ENCODE measurements at places on chromosomes 7 and 10. TPM values are rescaled to one million over a fixed set of nuclear protein-coding genes. Genes with fewer than 3 reads are reported as not detected.

DNA sequence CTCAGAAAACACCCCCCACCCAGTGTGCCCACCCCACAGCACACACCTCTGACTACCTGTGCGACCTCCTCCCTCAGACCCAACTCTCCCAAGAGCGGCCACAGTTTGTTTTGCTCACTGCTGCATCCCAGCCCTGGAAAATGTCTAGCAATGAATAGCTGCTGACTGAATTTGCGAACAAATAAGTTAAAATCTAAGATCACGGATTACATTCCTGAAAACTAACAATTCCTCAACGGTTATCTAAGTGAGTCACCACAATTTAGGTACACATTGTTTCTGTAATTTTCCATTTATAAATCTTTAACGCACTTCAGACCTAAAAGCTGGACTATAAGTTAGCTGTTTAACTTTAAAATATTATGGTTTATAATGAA is 235.2 kb downstream of the ZMYND11 start:
- H3K27me3 ChIP-seq: peaks cover 3% of the 10 kb centered on the region
- DNase-seq: no peak

GRCh38 chr10:59055045-59055444 is 121.4 kb upstream of the PHYHIPL start:
- no peaks in the 10 kb centered on the region for H3K27me3 ChIP-seq
- H3K4me1 ChIP-seq: no peaks in the 10 kb centered on the region
- no peak overlapping the region for H3K4me3 ChIP-seq
- H3K27ac ChIP-seq: no peak overlapping the region

GRCh38 chr7:158958618-158959017 is 102.3 kb downstream of the DYNC2I1 start:
- no peak for DNase-seq
- H3K27me3 ChIP-seq: peaks cover 5% of the 10 kb centered on the region

DNA sequence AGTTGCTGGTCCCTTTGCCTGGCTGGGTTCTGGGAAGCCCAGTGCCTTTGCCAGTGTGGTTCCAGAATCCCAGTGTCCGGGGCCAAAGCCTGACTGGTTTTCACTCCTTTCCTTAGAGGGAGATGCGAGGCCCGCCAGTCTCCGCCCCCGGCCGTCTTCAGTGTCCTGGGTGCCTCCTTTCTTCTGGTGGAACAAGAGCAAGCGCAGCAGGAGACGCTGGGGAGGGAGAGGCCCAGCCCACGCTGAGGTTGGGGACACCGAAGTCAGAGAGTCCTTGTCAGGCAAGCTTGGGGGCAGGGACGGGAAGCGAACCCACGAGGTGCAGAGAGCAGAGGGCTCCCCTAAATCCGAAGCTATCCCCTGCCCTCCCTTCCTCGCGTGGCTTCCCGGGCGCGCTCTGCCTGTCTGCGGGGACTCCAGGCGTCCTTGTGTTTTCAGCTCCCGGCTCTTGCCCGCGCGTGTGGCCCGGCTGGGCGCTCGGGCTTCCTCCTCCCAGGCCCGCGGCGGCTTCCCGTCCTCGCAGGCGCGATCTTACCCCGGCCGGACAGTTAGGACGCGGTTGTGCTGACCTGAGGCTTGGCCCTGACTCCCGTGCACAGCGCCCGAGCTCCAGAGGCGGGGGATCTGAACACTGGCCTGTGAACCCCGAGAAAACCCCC is 60.6 kb upstream of the UBE3C start:
- peak; percentile 54 for DNase-seq
- no peak overlapping the region for H3K27ac ChIP-seq
- H3K4me3 ChIP-seq: no peak overlapping the region

- H3K27ac ChIP-seq: no peak overlapping the region
- H3K36me3 ChIP-seq: no peaks in the 10 kb centered on the region
- H3K27me3 ChIP-seq: peaks cover 1% of the 10 kb centered on the region
These were observed 233.5 kb upstream of the HDAC9 start for GRCh38 chr7:18262058-18262457.

- peaks cover 5% of the 10 kb centered on the region for H3K36me3 ChIP-seq
- H3K4me3 ChIP-seq: no peak overlapping the region
- H3K27ac ChIP-seq: no peak overlapping the region
- DNase-seq: no peak
- no peaks in the 10 kb centered on the region for H3K27me3 ChIP-seq
These were observed 511.1 kb upstream of the C7orf33 start for GRCh38 chr7:148079206-148080080.

DNA sequence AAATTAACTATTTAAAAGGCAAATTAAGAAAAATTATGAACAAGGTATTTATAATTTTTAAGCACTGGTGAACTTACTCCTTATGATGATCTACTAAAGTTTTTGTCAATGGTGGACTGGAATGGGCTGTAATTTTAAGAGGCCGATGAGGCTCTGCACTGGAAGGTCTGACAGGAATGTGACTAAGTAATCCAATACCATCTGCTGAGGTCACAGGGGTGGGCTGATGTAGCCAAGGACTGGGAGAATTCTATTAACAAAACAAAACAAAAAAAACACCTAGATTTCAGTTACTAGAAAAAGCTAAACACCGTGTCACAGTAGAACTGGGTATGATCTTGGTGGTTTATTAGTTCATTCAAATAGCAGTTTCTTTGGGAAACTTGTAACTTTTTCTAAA is 75.9 kb downstream of the NRBF2 start:
- H3K4me3 ChIP-seq: no peak overlapping the region
- peaks cover 7% of the 10 kb centered on the region for H3K4me1 ChIP-seq
- no peak for DNase-seq
- H3K36me3 ChIP-seq: peaks cover 10% of the 10 kb centered on the region
- peaks cover 3% of the 10 kb centered on the region for H3K27me3 ChIP-seq

- H3K27me3 ChIP-seq: peaks cover 13% of the 10 kb centered on the region
- no peaks in the 10 kb centered on the region for H3K36me3 ChIP-seq
- H3K27ac ChIP-seq: no peak overlapping the region
- H3K4me3 ChIP-seq: no peak overlapping the region
- H3K4me1 ChIP-seq: peaks cover 2% of the 10 kb centered on the region
These were observed 9.1 kb upstream of the ASIC3 start for GRCh38 chr7:151038951-151039849.

- H3K4me1 ChIP-seq: peaks cover 5% of the 10 kb centered on the region
- no peak overlapping the region for H3K27ac ChIP-seq
- H3K36me3 ChIP-seq: no peaks in the 10 kb centered on the region
- no peak for DNase-seq
- peaks cover 17% of the 10 kb centered on the region for H3K27me3 ChIP-seq
These were observed 2.5 kb upstream of the SLIT1 start for GRCh38 chr10:97188261-97188711.

DNA sequence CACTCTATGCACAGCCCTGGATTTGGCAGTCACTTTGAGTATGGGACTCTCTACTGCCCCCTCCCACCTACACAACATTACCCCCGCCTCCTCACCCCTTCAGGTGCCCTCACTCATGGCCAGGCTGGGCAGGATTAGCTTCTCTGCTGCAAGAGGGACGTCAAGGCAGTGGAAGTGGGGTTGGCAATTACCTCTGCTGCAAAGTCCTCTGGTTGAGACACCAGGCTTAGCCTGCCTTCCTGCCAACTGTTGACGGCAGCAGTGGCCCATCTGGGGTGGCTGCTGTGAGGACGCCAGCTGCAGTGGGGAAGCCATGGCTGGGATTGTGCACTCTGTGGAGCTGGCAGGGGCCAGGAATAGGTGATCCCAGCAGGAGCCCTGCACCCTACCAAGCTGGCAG is 26.7 kb downstream of the SVIL start:
- DNase-seq: no peak
- peaks cover 4% of the 10 kb centered on the region for H3K4me1 ChIP-seq
- no peak overlapping the region for H3K4me3 ChIP-seq
- H3K27me3 ChIP-seq: peaks cover 5% of the 10 kb centered on the region

- no peak for DNase-seq
- peaks cover 4% of the 10 kb centered on the region for H3K4me1 ChIP-seq
- no peak overlapping the region for H3K27ac ChIP-seq
- H3K36me3 ChIP-seq: peaks cover 7% of the 10 kb centered on the region
These were observed 61.5 kb downstream of the VIPR2 start for GRCh38 chr7:159083001-159083697.

DNA sequence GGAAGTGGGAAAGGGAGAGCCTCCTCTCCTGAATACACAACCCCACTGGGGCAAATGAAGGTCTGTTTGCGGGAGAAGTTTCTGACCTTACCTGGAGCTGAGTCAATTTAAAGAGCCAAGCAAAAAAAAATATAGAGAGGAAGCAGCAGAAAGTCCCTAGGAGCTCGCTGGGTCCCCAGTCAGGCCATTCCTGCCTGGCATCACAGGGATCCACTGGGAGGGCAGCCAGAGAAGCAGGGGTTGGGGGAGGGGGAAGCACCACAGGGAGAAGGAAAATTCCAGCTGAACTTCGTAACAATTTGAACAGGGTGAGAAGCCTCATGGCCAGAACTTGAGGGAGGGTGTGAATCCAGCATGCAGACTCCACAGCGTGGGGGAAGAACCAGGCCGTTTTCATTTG is 298.7 kb downstream of the LRRTM3 start:
- H3K4me3 ChIP-seq: no peak overlapping the region
- H3K27me3 ChIP-seq: no peaks in the 10 kb centered on the region
- no peaks in the 10 kb centered on the region for H3K4me1 ChIP-seq
- no peaks in the 10 kb centered on the region for H3K36me3 ChIP-seq
- H3K27ac ChIP-seq: no peak overlapping the region

- peaks cover 4% of the 10 kb centered on the region for H3K36me3 ChIP-seq
- H3K27me3 ChIP-seq: no peaks in the 10 kb centered on the region
- no peak overlapping the region for H3K27ac ChIP-seq
- H3K4me3 ChIP-seq: no peak overlapping the region
- no peaks in the 10 kb centered on the region for H3K4me1 ChIP-seq
These were observed 171.8 kb upstream of the POM121L12 start for GRCh38 chr7:52863652-52864051.

DNA sequence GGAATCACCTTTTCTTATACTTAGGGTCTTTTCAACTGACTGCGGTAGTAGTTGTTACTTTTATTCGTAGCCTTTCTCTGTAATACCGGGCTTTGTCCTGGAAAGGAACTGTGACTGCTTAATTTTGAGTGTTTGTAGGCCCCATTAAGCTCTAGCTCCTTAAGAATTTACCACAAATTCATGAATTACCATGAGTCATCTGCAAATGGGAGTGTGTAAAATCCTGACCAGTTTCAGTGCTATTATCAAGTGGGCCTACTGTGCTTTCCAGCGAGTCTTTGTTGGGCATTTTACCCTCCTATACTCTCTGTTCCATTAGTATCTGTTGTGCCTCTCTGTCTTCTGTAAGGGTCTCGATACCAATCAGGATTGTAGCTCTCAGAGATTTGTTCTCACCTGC is 49.7 kb downstream of the ZMYND11 start:
- no peak overlapping the region for H3K27ac ChIP-seq
- peaks cover 23% of the 10 kb centered on the region for H3K36me3 ChIP-seq
- no peak for DNase-seq
- no peaks in the 10 kb centered on the region for H3K27me3 ChIP-seq
- peaks cover 7% of the 10 kb centered on the region for H3K4me1 ChIP-seq

- no peaks in the 10 kb centered on the region for H3K36me3 ChIP-seq
- peaks cover 9% of the 10 kb centered on the region for H3K4me1 ChIP-seq
- no peak overlapping the region for H3K4me3 ChIP-seq
- no peak for DNase-seq
These were observed 159.8 kb downstream of the PHF14 start for GRCh38 chr7:11133436-11133959.

GRCh38 chr7:140235114-140235513 is 58.3 kb upstream of the KDM7A start:
- no peak overlapping the region for H3K4me3 ChIP-seq
- peaks cover 13% of the 10 kb centered on the region for H3K4me1 ChIP-seq
- no peak for DNase-seq
- no peaks in the 10 kb centered on the region for H3K27me3 ChIP-seq
- no peaks in the 10 kb centered on the region for H3K36me3 ChIP-seq
- no peak overlapping the region for H3K27ac ChIP-seq

GRCh38 chr10:24254180-24254579 is 45.2 kb downstream of the KIAA1217 start:
- peaks cover 19% of the 10 kb centered on the region for H3K36me3 ChIP-seq
- H3K4me1 ChIP-seq: peaks cover 47% of the 10 kb centered on the region
- H3K4me3 ChIP-seq: peak overlapping the region; percentile 34
- DNase-seq: no peak
- H3K27ac ChIP-seq: no peak overlapping the region

GRCh38 chr7:2849941-2850766 is 6.0 kb upstream of the GNA12 start:
- peaks cover 2% of the 10 kb centered on the region for H3K4me1 ChIP-seq
- H3K27ac ChIP-seq: no peak overlapping the region
- peaks cover 13% of the 10 kb centered on the region for H3K27me3 ChIP-seq
- peaks cover 2% of the 10 kb centered on the region for H3K36me3 ChIP-seq
- no peak overlapping the region for H3K4me3 ChIP-seq

DNA sequence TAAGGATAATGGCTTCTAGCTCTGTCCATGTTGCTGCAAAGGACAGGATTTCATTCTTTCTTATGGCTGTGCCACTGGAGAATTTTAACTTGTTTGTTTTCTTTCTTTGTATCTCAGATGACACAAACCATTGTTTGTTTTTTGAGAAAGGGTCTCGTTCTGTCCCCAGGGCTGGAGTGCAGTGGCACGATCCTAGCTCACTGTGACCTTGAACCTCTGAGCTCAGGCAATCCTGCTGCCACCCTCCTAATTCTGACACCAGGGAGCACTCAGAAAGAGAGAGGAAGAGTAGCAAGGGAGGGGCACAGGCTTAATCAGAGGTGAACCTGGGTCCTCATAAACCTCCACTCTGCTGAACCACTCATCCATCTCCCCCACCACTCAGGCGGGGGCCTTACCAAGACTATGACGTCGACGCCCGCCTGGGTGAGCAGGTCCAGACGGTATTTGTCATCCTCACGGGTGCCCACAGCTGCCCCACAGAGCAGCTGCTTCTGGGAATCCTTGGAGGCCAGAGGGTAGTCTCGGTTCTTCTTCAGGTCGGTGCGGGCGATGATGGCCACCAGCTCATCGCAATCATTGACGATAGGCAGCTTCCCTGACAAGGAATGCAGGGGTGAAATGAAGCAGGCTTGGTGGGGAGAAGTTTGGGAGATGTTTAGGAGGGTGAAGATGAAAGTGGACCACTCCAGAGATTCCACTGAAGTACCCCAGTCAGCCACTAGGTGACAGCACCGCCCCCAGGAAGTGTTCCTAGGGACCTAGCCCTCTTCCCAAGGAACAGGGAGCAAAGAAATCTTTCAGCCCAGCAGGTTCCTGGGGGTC is 11.6 kb downstream of the IMPDH1 start:
- H3K27ac ChIP-seq: no peak overlapping the region
- peaks cover 10% of the 10 kb centered on the region for H3K27me3 ChIP-seq
- H3K4me1 ChIP-seq: no peaks in the 10 kb centered on the region
- H3K4me3 ChIP-seq: peak overlapping the region; percentile 68

DNA sequence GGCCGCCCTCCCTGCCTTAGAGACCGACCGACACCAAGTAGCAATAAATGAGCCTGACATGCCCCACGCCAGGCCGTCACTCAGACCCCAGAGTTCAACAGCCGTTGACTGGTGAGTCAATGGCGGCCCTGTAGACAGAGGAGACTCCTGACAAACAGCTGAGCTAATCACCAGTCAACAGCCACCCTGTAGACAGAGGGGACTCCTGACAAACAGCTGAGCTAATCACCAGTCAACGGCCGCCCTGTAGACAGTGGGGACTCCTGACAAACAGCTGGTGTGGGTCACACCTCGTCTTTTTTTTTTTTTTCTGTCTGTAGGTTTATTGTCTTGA is 16.9 kb upstream of the KNDC1 start:
- H3K27ac ChIP-seq: no peak overlapping the region
- no peaks in the 10 kb centered on the region for H3K4me1 ChIP-seq
- peaks cover 2% of the 10 kb centered on the region for H3K27me3 ChIP-seq
- no peaks in the 10 kb centered on the region for H3K36me3 ChIP-seq
- no peak overlapping the region for H3K4me3 ChIP-seq

The HOXA2 gene
- total RNA-seq: 1.1 TPM

The NRP1 gene
- 486 TPM for total RNA-seq

The NANOS1 gene
- 1.2 TPM for total RNA-seq

The SMO gene
- 17.4 TPM for total RNA-seq

The ITIH2 gene
- not detected for total RNA-seq

The RAB11FIP2 gene
- 10.9 TPM for total RNA-seq

The MAT1A gene
- total RNA-seq: 0.64 TPM

The MRLN gene
- not detected for total RNA-seq

The EN2 gene
- 2.1 TPM for total RNA-seq

All from endothelial cell (in vitro differentiated cells).